ENCODE measurements at places on chromosomes 16 and 17.

DNA sequence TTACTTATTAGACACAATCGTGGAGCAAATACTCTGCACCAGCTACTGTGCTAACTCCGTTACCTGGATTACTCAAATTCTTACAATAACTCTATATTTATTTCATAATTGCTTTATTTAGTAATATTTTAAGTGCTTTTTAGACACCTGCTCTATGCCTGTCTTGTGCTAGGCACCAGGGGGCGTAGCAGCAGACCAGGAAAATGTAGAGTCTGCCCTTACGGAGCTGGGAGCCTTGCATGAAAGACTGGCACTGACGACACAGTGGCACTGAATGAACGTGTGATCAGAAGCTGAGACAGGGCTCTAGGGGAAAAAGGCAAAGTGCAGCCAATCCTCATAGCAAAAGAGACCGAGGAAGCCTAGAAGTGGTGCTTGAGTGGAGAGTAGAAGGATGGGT lies 486.5 kb downstream of the CDH13 start:
- DNase-seq: no peak

GRCh38 chr16:11604783-11605563 lies 18.3 kb upstream of the LITAF start:
- no peak for DNase-seq

- no peak for DNase-seq
Observed at GRCh38 chr16:69199382-69199781, 12.4 kb downstream of the SNTB2 start.

DNA sequence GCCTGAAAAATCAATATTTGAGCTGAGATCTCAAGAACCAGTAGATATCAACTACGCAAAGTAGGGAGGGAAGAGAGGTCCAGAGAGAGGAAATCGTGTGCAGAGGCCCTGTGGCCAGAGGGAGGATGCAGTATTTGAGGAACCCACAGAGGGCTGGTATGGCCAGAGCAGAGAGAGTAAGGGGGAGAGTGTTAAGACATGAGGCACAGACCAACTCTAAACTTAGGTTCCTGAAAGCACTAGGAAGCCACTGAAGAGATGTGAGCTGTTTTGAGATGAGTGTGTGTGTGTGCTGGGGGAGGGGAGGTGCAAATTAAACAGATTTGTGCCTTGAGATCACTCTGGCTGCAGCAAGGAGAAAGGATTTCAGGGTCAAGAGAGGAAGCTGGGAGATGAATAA lies 10.9 kb downstream of the SLC13A2 start:
- no peak for DNase-seq

GRCh38 chr17:36931096-36931696 lies 6.1 kb upstream of the LHX1 start:
- no peak for DNase-seq

GRCh38 chr16:14606102-14606501 lies 24.0 kb downstream of the PARN start:
- no peak for DNase-seq

DNA sequence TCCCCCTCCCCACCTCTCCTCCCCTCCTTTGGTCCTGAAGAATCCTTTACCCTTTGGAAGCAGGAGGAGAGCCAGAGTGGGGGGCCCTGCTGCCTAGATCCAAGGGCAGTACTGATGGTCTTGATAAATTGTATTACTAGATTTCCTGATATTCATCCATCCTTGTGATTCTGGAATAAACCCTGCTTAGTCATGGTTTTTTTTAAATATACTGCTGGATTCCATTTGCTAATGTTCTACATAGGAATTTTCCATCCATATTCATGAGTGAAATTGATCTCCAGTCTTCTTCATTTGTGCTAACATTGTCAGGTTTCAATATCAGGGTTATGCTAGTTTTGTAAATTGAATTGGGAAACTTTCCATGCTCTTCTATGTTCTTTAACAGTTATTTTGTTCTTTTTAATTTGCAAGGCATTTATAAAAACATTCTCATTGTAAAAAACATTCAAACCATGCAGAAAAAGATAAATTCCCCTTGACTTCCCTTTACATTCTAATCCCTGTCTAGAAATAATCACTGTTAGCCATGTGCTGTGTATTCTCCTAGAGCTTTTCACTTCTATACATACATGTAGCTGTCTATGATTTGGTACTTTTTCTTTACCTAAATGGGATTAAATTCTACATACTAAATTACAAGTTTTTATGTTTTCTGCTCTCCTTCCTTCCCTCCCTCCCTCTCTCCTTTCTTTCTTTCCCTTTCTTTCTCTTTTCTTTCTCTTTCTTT lies 56.7 kb downstream of the CCDC42 start:
- DNase-seq: no peak

DNA sequence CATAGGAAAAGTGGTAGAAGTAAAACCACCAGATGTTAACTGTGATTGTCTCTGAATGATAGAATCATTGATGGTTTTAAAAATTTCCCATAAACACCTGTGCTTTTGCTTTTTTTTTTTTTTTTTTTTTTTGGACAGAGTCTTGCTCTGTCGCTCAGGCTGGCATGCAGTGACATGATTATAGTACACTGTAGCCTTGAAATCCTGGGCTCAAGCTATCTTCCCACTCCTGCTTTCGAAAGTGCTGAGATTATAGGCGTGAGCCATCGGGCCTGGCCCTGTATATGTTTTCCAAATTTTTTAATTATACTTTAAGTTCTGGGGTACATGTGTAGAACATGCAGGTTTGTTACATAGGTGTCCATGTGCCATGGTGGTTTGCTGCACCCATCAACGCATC lies 80.5 kb downstream of the NF1 start:
- DNase-seq: no peak
